ENCODE measurements at places on chromosomes 1 and 21. TPM values are rescaled to one million over a fixed set of nuclear protein-coding genes. Genes with fewer than 3 reads are reported as not detected.

Gene PEF1
- total RNA-seq, result 45.5 TPM

Gene RPL22
- total RNA-seq, result 635 TPM

Gene TCHH
- 0.02 TPM for total RNA-seq

Gene SH2D5
- 0.05 TPM for total RNA-seq

Gene CSMD2
- not detected for total RNA-seq

Gene GSTM5
- 0.42 TPM for total RNA-seq

Gene CFAP57
- total RNA-seq, result not detected

Gene KRTAP19-3
- not detected for total RNA-seq

Gene SLC2A5
- 0.19 TPM for total RNA-seq

Gene DPM3
- total RNA-seq, result 43.8 TPM

Gene SAMSN1
- 43.8 TPM for total RNA-seq

Gene OLFML2B
- total RNA-seq, result 0.27 TPM

Gene HCRTR1
- total RNA-seq, result not detected

Gene GLRX2
- total RNA-seq, result 19.1 TPM

Gene ALPL
- total RNA-seq, result not detected

Gene GJA4
- total RNA-seq, result not detected

Gene SLAMF1
- total RNA-seq, result 32.0 TPM

Gene HES2
- total RNA-seq, result not detected

Gene OR2L8
- total RNA-seq, result 0.94 TPM

Gene SASS6
- 2.5 TPM for total RNA-seq

Gene KRTAP26-1
- total RNA-seq, result not detected

Gene GOLPH3L
- 10.9 TPM for total RNA-seq

Gene TCP10L
- 0.89 TPM for total RNA-seq

Gene CRNN
- not detected for total RNA-seq

Gene ZNF436
- total RNA-seq, result 4.5 TPM

Gene GPR61
- 0.42 TPM for total RNA-seq

Gene DNAI4
- 9.7 TPM for total RNA-seq

Gene HES3
- not detected for total RNA-seq

Gene B3GALT6
- total RNA-seq, result 25.3 TPM

Gene BARHL2
- total RNA-seq, result not detected

Gene GLUL
- total RNA-seq, result 174 TPM

Gene SLC44A5
- total RNA-seq, result 5.0 TPM

Gene F13B
- not detected for total RNA-seq

Gene GMEB1
- total RNA-seq, result 15.8 TPM

Gene MROH9
- not detected for total RNA-seq

Gene URB1
- 18.9 TPM for total RNA-seq

Gene GABPA
- total RNA-seq, result 25.1 TPM

Gene RGSL1
- total RNA-seq, result not detected

Gene CELF3
- total RNA-seq, result not detected

Gene LCE3D
- total RNA-seq, result not detected

Gene THEM5
- not detected for total RNA-seq

Gene SEMA4A
- total RNA-seq, result 1.8 TPM

Gene FCMR
- total RNA-seq, result 943 TPM

Gene LAMC1
- total RNA-seq, result 1.3 TPM
